RPMI8226 (cell line): ENCODE measurements at places on chromosomes 5 and 9.

DNA sequence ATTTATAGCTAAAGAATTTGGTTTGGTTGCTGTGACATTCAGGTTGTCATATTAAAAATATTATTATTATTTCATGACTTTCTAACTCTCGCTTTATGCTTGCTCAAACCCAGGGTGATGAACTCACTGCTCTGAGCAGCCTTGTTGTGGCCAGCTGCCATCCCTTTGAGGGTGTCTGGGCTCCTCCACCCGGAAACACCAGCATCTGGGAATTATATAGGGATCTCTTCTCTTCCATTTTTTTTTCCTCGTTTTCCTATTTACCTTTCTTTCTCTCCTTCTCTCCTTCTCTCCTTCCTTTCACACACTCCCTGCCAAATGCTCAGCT is 355.8 kb upstream of the SMARCA2 start:
- no peak for DNase-seq

- no peak for DNase-seq
Observed at GRCh38 chr5:32314658-32315057, 1.9 kb upstream of the MTMR12 start.

- no peak for DNase-seq
Observed at GRCh38 chr5:77366717-77367500, 125.2 kb downstream of the WDR41 start.

DNA sequence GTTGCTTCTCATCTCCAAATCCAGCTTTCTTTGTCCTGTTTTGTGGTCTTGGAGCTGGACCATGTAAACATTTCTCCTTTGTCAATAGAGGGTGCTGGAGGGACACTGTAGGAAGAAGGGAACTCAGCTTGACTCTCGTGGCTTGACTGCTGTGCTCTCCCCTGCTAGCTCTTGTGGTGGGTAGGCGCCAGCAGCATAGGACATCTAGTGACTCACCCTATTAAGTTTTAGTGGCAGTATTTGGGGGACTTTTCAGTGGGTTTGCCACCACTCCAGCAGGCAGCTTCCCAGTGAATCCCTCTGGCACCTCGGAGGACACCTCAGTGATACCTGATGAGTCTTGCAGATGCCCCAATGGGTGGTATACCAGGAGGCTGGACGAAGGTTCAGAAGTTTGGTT is 97.8 kb downstream of the TSSK1B start:
- DNase-seq: peak; percentile 61

GRCh38 chr5:147321569-147321968 is 86.7 kb downstream of the STK32A start:
- no peak for DNase-seq

DNA sequence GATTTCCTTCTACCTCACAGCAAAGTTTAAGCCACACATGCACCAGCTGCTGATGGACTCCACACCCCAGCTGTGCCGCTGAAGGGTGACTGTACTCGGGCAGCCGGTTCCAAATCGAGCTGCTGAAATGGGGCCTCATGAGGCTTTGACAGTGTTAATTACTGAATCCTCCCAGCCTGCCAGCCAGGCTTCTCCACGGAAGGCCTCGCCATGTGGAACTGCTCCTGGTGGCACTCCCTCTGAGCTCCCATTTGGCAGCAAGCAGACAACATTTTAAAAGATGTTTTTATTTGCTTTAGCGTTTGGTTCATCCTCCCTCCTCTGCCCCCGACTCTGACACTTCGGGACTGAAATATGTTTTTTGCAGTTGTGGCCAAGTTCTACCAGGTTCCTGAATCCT is 479.4 kb upstream of the MPDZ start:
- DNase-seq: no peak

DNA sequence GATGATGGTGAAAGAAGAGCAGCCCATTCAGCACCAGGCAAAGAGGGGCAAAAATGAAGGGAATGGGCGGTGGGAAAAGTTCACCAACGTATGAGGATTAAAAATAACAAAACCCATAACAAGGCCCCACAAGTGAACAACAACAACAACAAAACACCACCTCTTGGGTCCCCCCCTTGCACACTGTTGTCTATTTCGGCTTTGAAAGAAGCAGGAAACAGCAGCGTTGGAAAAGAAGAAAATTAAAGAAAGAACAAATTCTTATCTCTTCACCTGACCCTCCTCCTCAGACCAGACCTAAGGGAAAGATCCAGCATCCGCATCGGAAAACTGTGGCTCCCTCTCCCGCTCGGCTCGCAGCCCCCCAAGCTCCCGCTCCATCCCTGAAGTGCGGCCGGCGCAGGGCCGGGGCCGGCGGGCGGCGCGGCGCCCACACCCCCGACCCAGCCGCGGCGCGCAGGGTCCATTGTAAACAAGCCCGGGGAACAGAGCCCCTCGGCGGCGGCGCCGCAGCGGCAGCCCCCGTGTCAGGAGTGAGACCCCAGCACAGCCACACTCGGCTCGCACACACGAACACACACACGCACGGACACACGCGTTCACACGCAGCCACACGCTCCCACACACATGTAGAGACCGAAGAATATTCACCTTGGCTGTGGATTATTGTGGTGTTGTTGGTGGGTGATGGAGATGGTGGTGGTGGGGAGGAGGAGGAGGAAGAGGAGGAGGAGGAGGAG is 535 bp downstream of the RFX3 start:
- peak; percentile 37 for DNase-seq

DNA sequence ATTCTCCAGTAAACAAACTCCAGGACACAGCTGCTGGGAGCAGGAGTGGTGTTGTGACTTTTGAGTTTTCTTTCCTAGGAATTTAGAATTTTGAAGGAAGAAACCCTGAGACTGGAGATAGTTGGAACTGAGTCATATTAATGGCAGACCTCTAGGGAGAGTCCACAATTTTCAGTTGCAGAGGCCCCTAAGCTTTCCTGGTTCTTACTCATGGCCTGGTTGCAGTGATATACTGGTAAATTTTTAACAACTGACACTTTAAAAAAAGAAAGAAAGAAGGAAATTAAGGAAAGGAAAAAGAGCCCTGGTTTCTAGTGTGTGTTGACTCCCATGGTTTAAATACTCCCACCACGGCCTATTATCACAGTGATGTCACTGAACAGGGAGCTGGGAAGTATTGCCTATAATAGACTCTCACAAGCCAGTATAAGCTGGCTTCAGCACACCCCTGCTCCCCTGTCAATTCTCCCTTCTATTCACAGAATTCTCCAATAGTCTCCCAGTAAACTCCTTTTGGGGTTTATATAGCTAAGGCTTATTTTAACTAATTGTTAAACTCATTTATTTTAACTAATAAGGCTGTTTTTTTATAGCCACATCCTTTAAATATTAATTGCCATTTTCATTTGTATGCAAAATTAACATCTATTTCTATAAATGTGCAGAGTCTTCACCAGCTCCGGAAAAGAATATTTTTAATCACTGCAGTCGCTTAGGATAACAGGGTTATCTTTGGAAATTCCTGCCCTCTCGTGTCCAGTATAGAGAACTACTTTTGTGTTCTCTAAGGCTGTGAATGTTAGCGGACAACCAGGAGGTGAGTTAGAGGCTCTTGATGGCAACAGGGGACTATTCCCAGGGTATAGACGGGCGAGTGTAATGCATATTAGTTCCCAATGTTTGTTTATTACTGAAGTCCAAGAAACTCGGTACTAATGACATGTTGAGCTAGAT is 59.7 kb downstream of the GGTA1 start:
- peak; percentile 45 for DNase-seq

GRCh38 chr5:169668732-169669131 is 31.7 kb downstream of the DOCK2 start:
- DNase-seq: no peak

GRCh38 chr9:130214776-130215340 is 42.7 kb downstream of the NCS1 start:
- no peak for DNase-seq

GRCh38 chr9:80794197-80794596 is 895.1 kb downstream of the TLE1 start:
- no peak for DNase-seq

- no peak for DNase-seq
Observed at GRCh38 chr9:135066291-135066690, 21.2 kb upstream of the OLFM1 start.

DNA sequence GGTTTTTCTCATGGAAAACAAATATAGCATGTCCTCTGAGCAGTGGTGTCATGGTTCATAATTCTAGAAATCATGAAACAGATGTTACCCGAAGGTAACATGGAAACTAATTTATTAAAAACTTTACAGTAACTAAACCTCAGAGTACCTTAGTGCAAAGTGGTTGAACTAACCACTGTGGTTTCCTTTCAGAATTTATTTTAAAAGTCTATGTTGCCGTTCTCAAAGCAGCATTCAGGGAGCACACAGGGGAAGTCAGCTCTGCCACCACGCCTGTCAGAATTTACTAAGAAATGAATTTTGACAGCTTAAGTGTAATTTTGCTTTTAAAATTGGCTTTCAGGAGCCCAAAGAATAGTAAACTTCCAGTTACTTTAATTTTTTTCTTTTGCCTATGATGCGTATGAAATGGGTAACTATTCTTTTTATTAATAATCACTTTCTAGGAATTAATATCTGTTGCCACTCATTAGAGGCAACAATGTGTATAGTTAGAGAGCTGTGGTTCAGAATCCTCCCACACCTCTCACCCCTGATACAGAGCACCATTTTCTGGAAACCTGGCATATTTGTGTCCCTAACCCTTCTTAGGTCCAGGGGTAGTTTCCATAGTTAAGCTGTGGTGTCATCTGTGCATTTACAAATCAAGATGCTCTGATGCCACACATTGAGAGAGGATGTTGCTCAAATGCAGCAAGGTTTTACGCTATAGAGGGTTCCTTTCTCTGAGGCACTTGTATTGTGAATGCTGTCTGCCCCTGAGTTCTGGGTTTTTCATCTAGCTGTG is 202.6 kb downstream of the ZSWIM6 start:
- no peak for DNase-seq

GRCh38 chr5:161306351-161306995 is 240.1 kb downstream of the GABRB2 start:
- no peak for DNase-seq

- DNase-seq: no peak
Observed at GRCh38 chr9:121394292-121394691, 24.2 kb upstream of the STOM start.

GRCh38 chr9:136846376-136847087 is 2.7 kb upstream of the PHPT1 start:
- DNase-seq: no peak

GRCh38 chr9:136661641-136662325 is 933 bp upstream of the EGFL7 start:
- no peak for DNase-seq

DNA sequence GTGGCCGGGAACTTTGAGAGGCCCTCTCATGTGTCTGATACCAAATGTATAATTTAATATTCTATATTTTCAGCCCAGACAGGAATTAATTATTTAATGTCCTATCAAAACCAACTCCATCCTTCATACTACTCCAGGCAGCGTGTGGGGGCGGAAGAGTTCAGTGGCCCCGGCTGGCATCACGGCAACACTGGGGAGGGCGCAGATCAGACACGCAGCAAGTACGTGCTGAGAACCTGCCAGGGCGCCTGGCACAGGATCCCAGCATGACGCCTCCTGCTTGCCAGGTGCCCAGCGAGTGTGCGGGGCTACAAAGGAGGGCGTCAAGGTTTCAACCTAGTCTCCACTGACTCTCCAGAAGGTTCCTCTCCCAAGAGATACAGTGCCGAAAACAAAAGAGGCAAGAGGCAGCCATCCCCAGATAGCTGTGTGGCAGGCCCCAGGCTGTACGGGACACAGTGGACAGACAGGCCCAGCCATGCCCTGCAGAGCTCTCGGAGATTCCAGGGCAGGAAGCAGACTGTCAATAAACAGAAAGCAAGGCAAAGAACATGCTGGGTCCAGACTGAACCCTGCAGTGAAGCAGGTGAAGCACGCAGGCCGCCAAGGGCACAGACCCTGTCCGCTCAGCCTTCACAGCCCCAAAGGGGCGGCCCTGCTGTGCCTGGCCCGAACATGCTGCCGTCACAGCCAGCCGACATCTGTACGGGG is 110.3 kb downstream of the VAV2 start:
- no peak for DNase-seq

DNA sequence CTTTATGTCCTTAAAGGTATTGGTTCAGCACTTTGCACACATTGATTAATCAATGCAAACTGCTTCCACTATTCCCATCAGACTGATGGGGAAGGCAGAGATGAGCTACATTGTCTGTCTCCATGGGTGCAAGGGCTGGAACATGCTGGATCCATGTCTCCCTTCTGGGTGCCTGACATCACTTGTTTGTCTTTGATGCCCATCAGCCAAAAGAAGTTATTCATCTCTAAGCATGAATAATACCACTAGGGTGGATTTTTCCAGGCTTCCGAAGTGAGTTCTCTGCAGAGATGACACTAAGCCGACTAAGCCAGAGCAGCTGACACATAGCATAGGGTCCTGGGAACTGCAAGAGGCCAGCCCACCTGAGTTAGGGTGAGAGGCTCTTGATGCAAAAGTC is 8.7 kb downstream of the FGF1 start:
- DNase-seq: no peak

GRCh38 chr9:113187929-113188595 is 33.0 kb downstream of the FKBP15 start:
- DNase-seq: no peak

- DNase-seq: no peak
Observed at GRCh38 chr5:148746826-148747535, 79.4 kb upstream of the ADRB2 start.
